ENCODE measurements at places on chromosomes 13 and 19.

DNA sequence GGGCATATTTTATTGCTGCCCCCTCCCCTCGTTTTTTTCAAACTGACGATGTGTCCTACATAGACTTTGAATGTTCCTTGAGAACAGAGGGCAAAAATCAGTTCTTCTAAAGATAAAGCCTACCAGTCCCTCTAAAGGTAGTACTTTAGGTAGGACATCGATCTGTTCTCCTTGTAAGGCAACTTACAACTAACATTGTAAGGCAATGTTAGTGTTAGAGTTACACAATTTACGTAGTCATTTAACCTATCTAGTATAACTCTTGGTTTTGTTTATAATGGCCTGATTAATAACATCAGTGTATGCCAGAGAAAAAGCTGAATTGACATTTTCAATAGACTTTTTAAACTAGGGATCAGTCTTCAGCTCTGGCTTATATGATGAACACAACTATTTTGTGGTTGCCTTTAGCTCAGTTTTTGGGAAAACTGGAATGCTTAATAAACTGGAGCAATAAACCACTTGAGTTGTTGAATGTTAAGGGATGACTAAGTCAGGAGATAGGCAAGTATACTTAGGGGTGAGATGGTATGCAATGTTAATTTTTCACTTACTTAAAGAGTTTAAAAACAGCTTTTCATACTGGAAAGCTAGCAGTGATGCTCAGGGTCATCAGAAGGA lies 2.2 kb downstream of the NDFIP2 start:
- DNase-seq: no peak

DNA sequence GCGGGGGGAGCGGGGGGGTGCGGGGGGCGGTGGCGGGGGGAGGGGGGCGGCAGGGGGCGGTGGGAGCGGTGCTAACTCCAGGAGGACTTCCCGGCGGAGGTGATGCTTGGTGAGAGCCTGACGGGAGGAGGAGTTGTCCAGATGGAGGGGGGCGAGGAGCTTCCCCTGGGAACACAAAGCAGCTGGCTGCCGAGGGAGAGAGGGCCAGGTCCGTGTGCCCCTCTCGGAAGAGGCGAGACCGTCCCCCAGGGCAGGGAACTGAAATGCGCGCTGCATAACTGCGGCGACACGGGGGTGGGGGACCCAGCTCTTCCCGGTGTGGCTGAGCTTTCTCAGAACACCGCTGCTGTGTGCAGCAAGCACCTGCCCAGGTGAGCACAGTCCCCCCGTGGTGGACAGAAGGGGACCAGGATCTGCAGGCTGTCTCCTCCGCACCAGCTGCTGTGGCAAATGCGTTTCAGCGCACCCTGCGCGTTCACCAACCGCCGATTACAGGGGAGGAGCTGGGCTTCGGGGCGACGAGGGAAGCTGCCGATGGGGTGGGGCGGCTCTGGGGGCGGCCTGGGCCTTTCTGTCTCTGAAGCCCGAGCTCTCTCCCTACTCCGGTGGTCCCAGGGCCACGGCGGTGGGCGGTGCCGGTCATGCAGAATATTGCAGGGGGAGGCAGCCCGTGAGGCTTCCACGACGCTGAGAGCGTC lies 54.7 kb upstream of the F7 start:
- DNase-seq: no peak

GRCh38 chr19:30755581-30755980 lies 383.4 kb downstream of the ZNF536 start:
- no peak for DNase-seq

- no peak for DNase-seq
These were observed 5.8 kb downstream of the ZSCAN5A start for GRCh38 chr19:56308792-56309191.

GRCh38 chr13:20351281-20352022 lies 119.3 kb upstream of the GJB6 start:
- no peak for DNase-seq

GRCh38 chr13:80524447-80525215 lies 183.7 kb upstream of the SPRY2 start:
- no peak for DNase-seq

- no peak for DNase-seq
These were observed 2.5 kb downstream of the SSC5D start for GRCh38 chr19:55490478-55491432.

DNA sequence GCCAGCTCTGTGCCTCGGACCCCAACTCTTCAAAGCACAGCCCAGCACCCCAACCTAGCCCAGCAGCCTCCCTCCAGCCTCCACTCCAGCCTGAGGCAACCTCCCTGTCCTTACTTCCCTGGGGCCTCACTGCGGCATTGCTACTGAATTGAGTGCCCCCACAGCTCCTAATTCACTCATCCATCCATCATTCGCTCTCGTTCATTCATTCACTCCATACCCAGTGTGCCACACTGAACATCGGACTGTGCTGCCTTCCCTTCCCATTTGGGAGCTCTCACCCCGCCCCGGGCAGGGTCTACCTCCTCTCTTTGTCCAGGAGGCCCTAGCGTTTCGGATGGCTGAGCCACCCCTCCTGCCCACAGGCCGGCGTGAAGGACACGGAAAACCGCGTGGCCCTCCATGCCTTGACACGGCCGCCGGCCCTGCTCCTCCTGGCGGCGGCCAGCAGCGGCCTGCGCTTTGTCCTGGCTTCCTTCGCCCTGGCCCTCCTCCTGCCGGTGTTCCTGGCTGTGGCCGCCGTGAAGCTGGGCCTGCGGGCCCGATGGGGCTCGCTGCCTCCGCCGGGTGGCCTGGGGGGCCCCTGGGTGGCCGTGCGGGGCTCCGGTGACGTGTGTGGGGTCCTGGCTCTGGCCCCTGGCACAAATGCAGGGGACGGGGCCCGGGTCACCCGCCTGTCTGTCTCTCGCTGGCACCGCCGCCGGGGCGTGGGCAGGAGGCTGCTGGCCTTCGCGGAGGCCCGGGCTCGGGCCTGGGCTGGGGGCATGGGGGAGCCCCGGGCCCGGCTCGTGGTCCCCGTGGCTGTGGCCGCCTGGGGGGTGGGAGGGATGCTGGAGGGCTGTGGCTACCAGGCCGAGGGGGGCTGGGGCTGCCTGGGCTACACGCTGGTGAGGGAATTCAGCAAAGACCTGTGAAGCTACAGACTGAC lies 1.3 kb downstream of the NAT14 start:
- no peak for DNase-seq

GRCh38 chr19:50556282-50557008 lies 11.8 kb downstream of the LRRC4B start:
- peak; percentile 56 for DNase-seq

DNA sequence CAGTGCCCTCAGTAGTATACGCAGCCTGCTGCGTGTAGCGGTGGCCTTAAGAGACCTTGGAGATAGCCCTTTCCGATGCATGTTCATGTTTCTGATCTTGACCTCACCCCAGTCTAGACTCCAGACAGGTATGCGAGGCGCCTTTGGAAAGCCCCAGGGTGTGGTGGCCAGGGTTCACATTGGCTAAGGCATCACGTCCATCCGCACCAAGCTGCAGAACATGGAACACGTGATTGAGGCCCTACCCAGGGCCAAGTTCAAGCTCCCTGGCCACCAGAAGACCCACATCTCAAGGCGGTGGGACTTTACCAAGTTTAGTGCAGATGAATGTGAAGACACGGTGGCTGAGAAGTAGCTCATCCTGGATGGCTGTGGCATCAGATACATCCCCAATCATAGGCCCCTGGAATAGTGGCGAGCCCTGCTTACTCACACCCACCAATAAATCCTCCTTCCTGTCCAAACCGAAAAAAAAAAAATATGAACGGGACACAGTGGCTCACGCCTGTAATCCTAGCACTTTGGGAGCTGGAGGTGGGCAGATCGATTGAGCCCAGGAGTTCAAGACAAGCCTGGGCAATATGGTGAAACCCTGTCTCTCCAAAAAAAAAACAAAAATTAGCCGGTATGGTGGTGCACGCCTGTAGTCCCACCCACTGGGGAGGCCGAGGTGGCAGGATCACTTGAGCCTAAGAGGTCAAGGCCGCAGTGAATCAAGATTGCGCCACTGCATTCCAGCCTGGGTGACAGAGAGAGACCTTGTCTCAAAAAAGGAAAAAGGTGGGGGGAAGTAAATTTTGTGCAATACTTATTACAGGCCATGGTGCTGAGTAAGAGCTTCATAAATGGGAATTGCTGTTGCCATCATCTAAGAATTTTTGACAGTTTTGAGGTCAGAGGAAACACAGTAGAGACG lies 12.4 kb upstream of the CBLC start:
- no peak for DNase-seq

GRCh38 chr19:7927605-7928333 lies 1.8 kb upstream of the CTXN1 start:
- no peak for DNase-seq

DNA sequence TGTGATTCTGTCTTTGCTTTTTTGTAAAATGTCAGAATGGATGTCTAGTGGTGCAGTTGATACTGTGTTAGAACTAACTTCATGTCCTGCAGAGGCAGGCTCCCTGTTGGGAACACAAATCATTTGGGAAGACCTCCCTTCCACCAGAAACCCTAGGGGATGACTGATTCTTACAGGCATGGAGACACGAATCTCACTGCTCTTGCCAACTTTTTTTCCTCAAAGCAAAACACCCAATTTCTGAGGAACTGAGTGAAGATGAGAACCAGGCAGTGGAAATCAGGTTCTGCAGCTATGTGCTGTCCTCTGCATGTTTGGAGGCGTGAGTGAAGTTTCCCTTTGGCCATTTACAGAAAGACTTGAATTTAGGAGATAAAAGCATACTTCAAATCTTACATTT lies 87.5 kb upstream of the CSNK1A1L start:
- DNase-seq: no peak

DNA sequence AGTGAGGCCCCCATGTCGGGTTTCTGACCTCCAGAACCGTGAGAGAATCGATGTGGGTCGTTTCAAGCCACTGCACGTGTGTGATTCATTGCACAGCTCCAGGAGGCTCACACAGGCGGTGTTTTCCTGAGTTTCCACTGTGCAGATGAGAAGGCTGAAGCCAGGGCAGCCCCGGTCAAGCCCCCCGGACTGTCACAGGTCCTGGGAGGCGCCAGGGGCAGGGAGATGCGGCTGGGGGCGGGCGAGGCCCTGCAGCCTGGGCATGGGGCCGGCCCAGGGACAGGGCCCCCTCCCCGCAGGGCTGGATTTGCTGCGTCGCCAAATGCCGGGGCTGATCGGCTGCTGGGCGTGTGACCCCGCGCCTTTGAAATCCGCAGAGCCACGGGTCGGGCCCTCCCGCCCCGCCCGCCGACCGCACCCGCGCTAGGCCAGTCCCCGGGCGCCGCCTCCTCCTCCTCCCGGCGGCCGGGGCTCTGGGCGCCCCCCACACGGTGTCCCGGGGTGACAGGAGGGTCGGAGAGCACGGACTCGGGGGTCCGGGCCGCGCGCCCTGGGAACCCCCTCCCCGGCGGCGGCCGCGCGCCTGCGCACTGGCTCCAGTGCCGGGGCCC lies 9.9 kb upstream of the MKNK2 start:
- DNase-seq: peak; percentile 33

DNA sequence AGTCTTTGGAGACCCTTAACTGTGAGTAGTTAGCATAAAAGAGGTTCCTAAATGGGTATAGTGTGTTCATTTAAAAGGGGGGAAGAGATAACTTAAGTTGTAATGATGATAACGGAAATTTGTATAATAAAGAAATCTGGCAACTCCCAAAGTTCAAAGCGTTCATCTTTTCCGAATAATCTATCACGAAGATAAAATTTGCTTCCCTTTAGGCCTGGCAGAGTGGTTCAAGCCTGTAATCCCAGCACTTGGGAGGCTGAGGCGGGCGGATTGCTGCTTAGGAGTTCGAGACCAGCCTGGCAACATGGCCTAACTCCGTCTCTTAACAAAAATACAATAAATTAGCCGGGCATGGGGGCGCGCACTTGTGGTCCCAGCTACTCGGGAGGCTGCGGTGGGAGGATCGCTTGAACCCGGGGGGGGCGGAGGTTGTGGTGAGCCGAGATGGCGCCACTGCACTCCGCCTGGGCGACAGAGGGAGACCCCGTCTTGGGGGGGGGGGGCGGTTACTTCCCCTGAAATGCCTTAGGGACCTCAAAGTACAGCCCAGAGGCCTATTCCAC lies 934 bp downstream of the N4BP2L2 start:
- DNase-seq: peak; percentile 33

DNA sequence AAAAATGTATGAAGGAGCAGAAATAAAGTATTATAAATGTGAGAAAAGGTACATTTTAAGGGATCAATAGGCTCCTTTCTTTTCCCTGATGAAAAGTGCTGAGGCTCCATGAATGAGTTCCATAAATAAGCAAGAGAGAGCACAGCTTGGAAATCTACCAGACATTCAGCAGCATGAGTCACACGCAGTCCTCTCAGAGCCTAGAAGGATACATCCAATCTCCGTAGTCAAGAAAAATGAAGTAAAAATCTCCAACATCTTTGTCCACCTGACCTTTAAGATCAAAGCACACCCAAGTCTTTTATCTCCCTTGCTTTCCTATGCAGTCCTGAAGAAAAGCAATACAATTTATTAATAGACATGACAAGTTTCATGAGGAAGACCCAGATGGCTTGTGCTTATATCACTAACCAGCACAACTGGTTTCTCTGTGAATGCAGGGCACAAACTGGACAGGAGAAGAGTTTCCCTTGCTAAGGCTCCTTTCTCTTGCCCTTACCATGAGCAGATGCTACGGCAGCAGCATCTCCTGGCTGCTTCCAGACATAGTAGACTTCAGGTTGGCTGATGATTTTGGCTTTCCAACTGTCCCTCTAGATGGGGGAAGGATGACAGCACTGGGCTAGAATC lies 730.8 kb downstream of the EFNB2 start:
- no peak for DNase-seq

DNA sequence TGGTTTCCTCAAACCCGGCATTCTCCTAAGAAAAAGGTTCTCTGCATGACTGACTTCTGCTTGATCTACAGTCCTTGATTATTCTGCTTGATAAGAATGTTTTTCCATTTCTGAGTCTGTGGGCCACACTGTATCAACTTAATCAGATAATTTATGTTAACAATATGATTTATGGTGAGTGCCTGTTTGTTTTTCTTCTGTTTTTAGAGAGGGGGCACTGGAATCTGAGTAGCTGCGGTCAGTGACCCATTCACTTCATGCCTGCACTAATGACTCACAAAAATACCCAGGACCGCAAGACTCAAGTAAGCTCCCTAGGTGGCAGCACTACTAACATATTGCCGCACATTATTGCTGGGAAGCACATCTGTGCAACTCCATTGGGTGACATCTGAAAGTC lies 542.3 kb upstream of the ATXN8OS start:
- no peak for DNase-seq

DNA sequence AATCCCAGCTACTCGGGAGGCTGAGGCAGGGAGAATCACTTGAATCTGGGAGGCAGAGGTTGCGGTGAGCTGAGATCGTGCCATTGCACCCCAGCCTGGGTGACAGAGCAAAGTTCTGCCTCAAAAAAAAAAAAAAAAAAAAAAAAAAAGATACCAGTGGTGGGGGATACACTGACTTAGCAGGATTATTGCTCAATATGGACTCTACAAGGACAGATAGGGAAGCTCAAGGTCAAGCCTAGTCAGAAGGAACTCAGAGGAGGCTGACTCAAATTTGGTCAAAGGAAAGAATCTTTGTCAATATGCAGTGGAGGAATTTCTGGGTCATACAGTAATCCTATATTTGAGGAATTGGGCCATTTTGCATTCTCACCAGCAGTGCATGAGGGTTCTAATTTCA lies 6.7 kb upstream of the DIAPH3 start:
- no peak for DNase-seq

Data from activated T-helper 9 cell treated with anti-CD3 and anti-CD28 coated beads, Interleukin-2, amount 50 U/mL, for 16 hours (primary cell).